Esophagus squamous epithelium (tissue), 5 donors: ENCODE measurements at places on chromosomes 4 and X.

GRCh38 chr4:19462117-19462516 lies 789.6 kb upstream of the SLIT2 start:
- DNase-seq, result no peak

DNA sequence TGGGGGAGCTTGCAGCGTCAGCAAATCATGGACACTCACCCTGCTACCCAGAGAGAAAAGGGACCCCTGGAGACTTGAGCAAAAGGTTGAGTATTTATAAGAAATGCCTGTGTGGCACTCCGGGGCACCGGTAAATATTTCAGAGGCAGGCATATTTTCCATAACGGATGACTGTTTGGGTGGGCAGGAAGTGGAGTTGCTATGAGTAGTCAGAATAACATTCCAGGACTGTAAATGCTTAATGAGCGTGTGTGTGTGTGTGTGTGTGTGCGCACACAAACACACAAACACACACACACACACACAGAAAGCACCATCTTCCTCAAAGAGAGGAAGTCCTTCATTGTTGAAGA lies 74.6 kb downstream of the MXRA5 start:
- DNase-seq, result no peak

DNA sequence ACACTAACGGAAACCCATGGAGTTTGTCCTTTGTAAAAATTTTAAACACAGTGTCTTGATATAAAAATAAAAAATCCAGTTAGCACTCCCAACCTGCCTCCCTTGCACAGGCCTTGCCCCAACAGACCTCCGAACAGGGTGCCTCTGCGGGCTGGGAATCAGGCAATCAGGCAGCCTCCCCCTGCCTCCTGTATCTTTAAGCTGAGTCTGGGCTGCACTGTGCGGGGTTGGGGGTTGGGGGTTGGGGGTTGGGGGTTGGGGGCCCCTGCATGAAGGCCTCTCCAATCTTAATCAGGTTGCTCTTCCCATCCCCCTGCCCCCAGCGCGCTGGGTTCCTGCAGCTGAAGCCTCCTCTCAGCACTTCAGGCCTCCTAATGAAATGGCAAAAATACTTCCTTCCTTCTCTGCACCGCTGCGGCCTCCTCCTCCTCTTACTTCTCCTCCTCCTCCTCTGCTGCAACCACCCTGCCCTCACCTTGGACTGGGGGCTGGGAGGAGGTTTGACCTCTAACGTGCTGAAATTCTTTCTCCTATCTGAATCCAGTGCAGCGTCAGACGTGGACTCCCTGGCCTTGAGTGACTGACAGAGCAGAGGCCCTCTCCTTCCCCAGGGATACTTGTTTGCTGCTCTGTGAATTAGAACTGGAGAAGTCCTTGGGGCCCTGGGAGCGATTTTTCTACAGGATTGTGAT lies 26.6 kb downstream of the NLGN3 start:
- no peak for DNase-seq

- no peak for DNase-seq
These were observed at the start of gene HMX1 for GRCh38 chr4:8871417-8872401. Gene HMX1 (minus strand): TSS chr4:8871839. CDS start chr4:8871614, 225 bp downstream.

- DNase-seq, result no peak
These were observed 32.9 kb upstream of the GPR78 start for GRCh38 chr4:8547108-8547911.

DNA sequence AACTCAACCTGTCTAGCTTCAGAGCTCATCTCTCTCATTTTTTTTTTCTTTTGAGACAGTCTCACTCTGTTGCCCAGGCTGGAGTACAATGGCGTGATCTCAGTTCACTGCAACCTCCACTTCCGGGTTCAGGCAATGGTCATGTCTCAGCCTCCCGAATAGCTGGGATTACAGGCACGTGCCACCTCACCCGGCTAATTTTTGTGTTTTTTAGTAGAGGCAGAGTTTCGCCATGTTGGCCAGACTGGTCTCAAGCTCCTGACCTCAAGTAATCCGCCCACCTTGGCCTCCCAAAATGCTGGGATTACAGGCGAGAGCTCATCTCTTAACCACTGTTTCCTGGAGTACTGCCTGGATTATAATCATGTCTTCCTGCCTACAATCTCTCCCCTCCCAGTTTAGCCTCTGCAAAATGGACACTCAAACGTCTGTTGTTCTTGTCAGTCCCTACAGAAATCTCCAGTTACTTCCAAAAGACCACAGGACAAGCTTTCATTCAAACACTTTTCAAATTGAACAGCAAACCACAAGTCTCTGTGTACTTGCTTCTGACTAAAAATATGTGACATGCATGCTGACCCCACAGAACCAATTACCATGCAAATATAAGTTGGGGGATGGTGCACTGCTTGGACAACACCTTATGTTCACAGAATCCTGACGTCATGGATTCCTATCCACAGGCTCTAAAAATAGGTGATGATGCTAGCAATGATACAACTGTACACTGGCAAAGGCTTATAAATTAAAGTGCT lies 137.2 kb downstream of the SH3KBP1 start:
- no peak for DNase-seq

GRCh38 chr4:150173982-150174398 lies 95.7 kb downstream of the DCLK2 start:
- DNase-seq, result no peak

- DNase-seq, result no peak
These were observed 169.2 kb downstream of the AFAP1 start for GRCh38 chr4:7770224-7771050.

- no peak for DNase-seq
These were observed 425.8 kb downstream of the ARAP2 start for GRCh38 chr4:35818520-35818919.

DNA sequence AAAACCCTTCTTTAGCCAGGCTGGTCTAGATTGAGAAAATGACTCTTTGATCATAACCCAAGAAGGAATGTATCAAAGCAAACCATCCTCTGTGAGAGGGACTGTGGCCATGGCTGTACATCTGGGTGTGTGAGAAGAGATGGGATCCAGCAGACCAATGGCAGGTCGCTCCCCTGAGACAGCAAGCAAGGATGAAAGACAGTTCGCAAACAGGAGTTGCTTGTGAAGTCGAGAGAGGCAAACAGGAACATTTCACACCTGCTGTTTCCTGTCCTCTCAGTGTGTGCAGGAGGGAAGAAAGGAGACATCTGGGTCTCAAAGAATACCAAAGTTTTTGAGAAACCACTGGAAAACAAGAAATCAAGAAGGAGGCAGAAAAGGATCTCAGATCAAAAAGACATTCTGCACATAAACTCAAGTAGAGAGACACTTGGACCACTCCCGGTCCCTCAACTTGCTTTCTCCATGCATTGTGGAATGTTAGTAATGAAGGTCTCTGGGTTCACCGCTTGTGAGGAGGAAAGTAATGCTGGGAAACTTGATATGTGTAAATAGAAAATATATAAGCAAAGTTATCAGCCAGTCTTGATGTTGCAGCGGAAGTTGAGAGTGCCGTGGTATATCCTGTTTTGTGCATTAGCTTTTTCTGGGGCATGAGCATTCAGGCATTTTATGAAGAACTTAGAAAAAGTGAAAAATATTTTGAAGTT lies 327.5 kb downstream of the BMPR1B start:
- DNase-seq, result no peak

DNA sequence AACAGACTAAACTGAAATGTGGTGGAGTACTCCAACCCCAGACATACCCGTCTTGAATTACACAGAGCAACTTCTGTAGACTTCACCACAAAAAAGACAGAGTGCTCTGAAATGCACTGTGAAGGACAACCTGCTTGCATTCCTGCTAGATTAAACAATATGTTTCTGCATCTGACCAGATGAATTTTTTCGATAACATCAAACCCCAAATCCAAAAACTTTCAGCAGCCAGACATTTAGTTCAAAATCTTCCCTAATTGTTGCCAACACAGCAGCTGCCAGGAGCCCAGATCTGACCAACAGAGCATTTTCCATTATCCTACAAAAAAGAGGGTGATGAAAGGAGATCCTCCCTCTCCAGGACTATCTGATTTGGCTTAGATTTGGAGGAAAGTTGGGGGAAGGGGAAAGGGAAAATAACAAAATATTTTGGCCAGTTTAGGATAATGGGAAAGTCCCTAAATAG lies 356.5 kb downstream of the PDGFC start:
- no peak for DNase-seq

DNA sequence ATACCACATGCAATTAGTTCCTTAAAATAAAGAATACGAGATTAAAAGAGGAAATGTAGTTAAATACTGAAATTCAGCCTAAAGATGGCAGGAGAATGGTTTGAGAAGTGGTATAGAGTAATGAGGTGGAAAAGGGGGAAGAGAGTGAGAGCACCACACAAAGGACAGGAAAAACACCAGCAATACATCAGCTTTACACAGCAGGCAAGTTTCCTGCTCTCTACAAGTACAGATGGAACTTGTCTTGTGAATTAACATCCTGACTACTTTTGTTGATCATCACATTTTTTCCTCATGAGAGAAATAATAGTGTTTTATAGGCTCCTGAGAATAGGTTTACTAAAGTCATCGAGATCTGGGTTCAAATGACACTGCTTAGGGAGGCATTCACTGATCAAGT lies 2.9 kb upstream of the UNC5C start:
- DNase-seq, result no peak

DNA sequence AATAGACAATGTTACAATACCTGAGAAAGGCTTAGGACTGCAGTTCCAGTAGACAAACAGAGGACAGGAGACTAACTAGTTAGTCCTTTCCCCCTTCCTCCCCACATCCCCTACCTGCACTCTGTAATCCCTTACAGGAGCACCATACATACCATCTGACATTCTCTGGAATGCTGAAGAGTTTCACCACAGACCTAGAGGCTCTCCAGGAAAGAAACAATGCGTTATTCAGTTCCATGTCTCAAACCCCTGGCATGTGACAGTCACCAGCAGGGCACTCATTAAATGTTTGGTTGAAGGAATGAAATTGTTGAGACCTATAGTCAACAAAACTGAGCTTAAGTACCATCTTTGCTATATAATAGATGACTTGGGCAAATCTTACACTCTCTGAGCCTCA lies 100.2 kb upstream of the USP38 start:
- DNase-seq, result no peak

GRCh38 chr4:55050418-55050950 lies 74.9 kb downstream of the KDR start:
- DNase-seq, result no peak

GRCh38 chr4:44256414-44256813 lies 192.2 kb downstream of the KCTD8 start:
- no peak for DNase-seq

DNA sequence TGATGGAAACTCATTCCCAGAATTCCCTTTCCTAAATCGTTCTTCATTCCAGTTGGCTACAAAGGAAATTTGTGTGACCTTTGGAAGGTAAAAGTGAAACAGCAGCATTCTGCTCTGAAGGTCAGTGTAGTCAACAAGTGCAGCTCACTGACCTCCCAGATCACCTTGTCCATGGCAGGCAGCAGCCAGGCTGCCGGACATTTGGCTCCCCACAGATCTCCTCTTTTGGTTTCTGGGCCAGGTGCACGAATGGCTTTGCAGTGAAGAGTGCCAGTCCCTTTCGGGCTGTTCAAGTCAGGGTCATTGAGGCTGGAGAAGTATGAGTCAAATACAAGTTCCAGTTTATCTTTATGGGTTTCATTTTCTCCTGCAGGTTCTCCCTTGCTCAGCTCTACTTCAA lies 14.3 kb downstream of the GPRIN3 start:
- no peak for DNase-seq

DNA sequence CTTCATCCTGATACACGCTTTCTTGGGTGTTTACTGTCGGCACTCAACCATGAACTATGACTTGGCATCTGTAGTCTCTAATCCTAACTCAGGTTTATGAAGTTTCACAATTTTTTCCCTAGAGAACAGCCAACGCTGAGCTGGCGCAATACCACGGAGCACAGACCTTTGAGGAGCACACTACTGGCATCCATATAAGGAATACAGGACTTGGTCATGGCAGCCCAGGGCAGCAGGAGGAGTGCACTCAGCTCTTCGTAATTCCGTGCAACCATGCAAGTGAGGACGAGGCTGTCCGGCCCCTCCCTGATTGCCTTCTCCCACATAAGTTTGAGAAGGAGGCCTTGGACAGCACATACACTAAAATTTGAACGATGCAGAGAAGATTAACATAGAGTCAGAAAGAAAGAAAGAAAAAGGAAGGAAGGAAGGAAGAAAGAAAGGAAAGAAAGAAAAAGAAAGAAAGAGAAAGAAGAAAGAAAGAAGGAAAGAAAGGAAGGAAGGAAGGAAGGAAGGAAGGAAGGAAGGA lies 41.0 kb upstream of the PDLIM5 start:
- no peak for DNase-seq

DNA sequence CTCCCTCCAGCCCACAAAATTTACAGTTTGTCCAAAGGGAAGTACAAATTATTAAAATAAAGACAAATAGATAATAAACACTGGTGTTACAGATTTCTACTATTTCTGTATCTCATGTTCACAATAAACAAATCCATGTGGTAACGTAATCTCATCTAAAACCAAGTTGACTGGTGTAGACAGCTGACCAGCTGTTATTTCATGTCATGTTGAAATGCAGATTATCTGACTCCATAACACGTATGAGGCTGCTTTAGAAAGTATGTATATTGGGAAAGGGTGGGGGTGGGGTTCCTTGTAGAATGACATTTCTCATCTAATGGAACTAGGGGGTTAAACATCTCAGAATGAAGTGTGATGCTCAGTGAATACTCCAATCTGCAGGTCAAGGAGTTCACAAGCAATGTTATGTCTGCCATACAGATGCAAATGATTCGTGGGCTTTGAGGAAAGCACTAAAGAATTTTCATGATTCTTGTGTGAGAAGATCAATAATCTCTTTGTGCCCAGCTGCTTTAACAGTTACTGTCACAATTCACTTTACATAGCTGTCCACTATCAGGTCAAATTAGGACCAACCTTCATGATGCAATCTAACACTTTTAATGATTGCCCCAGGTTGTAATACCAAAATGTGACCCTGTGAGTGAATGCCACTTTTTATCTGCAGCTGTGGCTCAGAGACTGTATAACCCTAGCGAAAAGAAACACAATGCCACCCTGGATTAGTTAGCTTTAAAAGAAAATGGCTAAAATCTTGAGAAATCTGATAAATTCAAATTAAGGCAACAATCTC lies 114.0 kb downstream of the ENOX2 start:
- no peak for DNase-seq

GRCh38 chr4:95068401-95068800 lies 310.6 kb downstream of the BMPR1B start:
- no peak for DNase-seq

DNA sequence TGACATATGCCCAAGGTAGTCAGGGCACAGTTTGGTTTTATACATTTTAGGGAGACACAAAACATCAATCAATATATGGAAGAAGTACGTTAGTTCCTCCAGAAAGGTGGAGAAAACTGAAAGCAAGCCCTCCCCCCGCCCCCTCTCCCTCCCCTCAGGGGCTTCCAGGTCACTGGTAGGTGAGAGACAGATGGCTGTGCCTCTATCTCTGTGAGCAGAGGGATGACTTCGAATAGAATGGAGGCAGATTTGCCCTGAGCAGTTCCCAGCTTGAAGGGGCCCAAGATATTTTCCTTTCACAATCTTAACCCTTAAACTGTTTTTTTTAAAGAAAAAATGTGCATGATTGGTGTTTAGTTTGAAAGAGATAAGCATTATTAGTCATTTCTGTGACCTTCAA lies 114.0 kb downstream of the PCDH10 start:
- DNase-seq, result no peak

GRCh38 chr4:8131210-8131609 lies 27.4 kb downstream of the ABLIM2 start:
- DNase-seq, result no peak

- DNase-seq, result no peak
These were observed 238.7 kb upstream of the KCNIP4 start for GRCh38 chr4:22187203-22187820.
